RWPE1 (cell line): ENCODE measurements at places on chromosomes 5 and 9.

GRCh38 chr5:84564321-84565075, 179.8 kb upstream of the EDIL3 start:
- no peak for DNase-seq

- no peak for DNase-seq
These were observed 495.5 kb downstream of the ACTL7B start for GRCh38 chr9:108360304-108360703.

DNA sequence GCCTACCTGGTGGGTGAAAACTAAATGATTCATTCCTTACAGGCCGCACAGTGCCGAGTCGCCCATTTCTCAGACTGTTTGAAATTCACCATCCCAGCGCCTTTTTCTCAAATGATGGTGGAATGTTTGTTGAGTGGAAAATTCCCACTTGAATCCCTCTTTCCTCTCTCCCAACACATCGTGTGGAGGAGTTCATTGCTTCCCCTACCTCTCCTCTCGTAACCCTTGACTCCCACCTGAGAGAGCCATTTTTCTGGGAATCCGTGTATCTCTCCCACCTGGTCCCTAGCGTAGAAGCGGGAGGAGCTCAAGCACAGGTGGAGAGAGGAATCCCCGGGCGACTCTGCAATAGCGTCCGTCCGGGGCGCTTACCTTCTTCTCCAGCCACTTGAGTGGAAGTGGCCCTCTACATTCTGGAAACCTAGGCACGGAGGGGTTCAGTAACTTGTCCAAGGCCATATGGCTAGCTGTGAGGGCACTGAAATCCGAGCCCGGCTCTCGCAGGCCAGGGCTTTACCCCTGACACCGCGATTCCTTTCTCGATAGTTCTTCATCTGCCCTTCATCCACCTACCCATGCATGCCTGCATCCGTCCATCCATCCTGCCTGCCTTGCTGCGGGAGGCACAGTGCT, 683 bp downstream of the OSMR start:
- DNase-seq, result peak; percentile 42

GRCh38 chr9:15308511-15308910, 1.5 kb upstream of the TTC39B start:
- peak; percentile 67 for DNase-seq

DNA sequence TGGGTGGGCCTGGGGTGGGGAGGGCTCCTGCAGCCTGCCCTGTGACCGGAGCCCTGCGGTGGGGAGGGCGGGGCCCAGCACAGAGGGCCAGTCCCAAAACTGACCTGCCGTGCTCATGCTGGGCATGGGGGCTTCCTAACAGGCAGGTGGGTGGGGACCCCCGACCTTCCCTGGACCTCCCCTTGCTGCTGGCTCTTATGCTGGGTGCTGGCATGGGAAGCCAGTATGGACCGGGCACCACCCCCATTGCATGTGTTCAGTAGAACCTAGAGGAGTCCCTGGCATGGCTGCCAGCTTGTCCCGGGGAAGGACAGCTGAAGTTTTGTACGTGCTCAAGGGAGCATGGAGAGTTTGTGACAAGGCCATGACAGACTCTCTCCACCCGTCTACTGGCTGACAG, 37.1 kb downstream of the WNK2 start:
- no peak for DNase-seq

- peak; percentile 72 for DNase-seq
These were observed at the start of gene SH3PXD2B for GRCh38 chr5:172454358-172455086. SH3PXD2B (minus strand) TSS chr5:172454525; CDS start chr5:172454352, 173 bp downstream.

- DNase-seq, result no peak
These were observed 632.5 kb downstream of the ISL1 start for GRCh38 chr5:52015760-52016159.

DNA sequence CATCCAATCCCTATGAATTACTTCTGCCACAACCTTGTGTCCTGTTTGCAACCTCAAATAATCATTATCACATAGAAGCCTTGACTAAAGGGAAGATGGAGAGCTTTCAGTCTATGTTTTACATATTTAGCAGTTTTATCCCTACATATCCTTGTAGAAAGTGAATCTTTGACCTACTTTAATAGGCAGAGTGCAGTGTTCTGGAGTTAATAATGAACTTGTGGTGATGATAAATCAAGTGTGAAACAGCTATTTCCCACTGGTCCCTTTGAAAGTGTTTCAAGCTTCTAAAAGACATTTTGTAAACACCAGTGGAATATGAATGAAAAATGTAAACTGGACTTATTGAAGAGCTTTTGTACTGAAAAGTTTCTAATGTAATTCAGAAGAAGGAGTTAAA, 406.7 kb downstream of the GABRG2 start:
- DNase-seq, result no peak
